COR-L47 (cell line): ENCODE measurements at places on chromosomes 2 and 18.
A peak's percentile ranks its signal among the peaks of the same experiment; 100 is the strongest.

- no peak for DNase-seq
Observed at GRCh38 chr2:175074478-175074877, 69.3 kb upstream of the CHN1 start.

GRCh38 chr2:168189835-168190569, 57.4 kb downstream of the STK39 start:
- DNase-seq = no peak

DNA sequence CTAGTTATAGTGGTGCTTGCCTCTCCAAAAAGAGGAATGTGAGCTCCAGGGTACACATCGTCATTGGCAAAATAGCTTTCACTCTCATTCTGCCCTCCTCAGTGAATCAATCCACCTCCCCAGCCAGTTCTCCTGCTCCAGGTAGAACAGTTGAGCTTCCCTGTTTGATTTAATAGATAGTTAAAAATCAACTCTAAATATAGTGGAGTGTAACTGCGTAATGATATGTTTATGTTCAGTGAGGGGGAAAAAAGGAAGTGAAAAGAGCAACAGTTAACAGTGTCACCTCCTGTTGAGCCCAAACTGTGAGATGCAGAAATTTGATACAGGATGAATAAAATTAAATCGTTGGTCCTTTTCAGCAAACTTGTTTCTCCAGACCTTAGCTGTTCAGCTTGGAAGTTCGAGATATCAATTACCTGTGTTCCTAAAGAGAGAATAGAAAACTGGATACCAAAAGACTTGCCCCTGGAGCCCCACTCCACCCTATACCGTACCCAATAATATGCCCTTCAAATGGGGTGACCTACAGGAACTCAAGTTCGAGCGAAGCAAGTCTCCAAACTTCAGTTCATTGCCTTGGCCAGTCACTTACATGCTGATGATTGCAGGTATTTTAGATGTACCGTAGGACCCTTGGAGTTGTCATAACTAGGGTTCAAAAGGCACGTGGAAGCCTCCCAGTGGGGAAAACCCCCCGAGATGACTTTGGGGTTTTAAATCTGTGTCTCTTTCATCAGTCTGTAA, 708.4 kb downstream of the RNF144A start:
- peak; percentile 76 for DNase-seq

DNA sequence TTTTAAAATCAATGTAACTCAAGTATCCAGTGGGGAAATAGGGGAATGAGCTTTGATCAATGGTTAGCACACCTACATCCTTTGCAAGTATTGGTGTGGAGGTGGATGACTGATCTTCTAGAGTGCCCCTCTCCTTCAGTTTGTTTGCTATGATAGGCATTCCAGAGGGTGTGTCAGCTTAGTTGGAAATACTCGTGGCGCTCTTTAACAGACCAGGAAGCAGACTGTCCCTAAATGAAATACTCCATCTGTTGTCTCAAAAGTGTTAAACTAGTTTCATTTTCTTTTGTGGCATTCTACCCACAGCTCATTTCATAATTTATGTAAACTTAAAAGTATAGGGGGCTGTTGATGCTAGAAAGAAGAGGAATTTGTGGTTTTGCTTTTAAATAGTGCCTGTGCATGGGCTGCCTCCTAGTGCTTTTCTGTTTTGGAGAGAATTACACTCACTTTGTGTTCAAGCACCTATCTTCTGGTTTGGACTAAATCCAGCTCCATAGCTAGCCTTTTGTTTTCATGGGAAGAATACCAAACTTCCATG, 66.2 kb downstream of the STAT1 start:
- DNase-seq = no peak

GRCh38 chr2:12486205-12487118, 230.3 kb upstream of the TRIB2 start:
- DNase-seq = no peak

DNA sequence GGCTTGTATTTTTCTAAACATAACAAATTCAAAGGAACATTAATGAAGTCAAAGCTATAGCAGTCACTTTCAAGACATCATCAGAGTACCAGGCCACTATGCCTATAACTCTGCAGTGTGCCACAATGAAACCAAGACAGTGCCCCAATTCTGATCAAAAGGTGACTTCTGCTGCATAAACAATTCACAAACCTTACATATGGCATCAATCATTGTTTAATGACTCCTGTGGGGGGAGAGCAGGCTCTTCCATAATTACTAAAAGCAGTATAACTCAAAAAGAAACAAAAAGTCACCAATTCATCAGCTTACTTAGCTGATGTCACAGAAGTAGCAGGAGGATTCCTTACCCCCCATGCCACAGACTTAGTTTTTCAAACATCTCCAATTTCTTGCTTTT, 15.5 kb downstream of the LPIN2 start:
- DNase-seq = no peak

DNA sequence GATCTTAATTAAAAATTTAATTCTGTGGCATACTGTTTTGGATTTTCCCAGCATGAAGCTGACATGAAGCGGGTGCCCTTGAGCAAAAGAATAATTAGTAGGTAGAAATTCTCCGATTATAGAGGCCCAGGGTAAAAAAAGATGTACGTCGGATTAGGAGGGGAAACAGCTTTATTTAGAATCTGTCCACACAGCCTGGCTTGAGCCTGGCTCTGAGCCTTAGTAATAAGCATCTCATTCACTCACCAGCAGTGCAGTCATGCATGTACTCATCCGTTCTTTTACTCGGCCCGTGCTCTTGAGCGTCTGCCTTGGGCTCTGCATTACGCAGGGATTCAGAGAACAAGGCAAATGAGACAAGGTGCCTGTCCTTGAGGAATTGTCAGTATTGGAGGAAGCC, 219.3 kb downstream of the AGAP1 start:
- DNase-seq = no peak

GRCh38 chr2:20144861-20145260, 80.1 kb downstream of the SDC1 start:
- DNase-seq = no peak

GRCh38 chr2:86194751-86195054, 559 bp downstream of the IMMT start:
- no peak for DNase-seq

DNA sequence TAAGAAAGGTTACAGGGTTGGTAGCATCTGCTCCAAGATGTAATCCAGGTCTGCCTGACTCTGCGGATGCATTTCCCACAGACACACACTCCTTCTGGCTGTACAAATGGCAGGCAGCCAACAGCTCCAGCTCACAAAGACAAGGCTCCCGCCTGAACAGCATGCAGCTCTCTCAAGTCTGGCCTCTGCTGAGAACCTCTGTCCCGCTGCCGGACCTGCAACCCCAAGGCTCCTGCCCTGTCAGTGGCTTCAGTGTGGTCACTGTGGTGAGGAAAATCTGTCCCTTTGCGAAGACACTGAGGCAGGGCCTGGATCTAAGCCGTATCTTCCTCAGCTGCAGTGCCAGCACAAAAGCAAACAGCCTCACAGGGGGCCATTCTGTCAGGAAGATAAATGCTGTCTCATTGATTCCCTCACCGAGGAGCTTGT, 469.3 kb upstream of the MEX3C start:
- DNase-seq = peak; percentile 92

DNA sequence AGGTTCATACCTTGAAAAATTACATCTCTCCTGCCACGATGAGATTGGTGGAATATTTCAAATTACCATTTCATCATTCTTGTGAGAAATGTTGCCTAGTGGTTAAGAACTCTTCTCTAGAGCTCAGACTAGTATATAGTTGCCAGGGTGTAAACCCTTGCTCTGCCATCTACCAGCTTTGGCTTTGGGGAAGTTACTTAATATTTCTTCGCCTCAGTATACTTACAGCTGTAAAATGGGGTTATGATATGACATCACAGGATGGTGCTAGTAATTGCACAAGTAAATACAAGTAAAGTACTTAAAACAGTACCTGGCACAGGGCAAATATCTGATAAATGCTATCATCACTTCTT, 1.5 kb downstream of the SPOPL start:
- DNase-seq = no peak

DNA sequence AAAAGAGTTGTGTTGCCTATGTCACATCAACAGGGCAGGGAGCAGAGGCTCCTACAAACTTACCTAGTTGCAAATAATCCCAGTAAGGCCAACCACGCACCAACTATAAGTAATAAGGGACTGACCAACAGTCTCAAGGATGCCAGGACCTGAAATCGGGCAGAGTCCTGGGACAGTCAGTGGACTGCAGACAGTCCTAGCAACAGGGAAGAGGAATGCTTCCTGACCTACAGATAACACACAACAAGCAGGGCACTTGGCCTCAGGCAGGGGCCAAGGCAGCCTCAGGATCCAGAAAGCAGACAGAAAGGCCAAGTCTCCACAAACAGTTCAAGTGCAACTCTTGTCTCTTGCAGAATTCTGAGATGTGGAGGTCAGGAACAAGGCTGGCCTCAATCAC, 56.2 kb downstream of the GALNT14 start:
- no peak for DNase-seq

DNA sequence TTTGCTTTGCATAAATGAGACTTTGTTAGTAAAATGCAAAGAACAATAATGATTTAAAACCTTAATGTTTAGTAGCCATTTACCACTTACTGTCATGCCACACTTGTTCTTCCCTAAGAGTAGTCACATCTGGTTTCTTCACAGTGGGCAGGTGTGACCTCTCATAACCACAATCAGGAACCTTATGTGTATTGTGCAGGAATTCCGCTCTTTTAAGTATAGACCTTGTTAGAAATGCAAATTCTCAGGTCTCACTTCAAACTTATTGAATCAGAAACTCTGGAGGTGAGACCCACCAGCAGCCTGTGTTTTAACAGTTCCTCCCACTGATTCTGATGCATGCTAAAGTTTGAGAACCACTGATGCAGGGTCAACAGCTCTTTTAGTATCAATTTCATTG, 518.8 kb upstream of the MEX3C start:
- DNase-seq = no peak

DNA sequence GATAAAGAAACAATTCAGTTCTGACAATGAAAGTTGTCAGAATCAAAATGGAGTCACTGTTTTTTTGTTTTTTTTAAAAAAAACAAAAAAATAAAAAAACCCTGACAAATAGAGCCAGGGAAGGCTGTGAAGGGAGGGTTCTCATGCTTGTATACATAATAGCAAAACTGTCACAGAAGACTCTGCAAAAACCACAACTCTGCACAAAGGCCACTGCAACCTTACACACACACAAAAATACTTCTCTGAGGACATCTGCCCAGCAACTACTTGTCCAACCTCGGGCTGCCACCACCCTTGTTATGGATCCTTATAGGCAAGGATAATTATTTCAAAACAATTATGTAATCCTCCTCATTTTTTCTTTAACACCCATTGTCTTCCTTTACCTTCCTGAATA, 41.9 kb upstream of the C2orf66 start:
- no peak for DNase-seq

GRCh38 chr2:174383796-174384195, 11.7 kb upstream of the SCRN3 start:
- no peak for DNase-seq

- DNase-seq = no peak
Observed at GRCh38 chr2:34627003-34627402, 1027.9 kb upstream of the FAM98A start.

GRCh38 chr2:213640738-213641425, 356.6 kb downstream of the SPAG16 start:
- DNase-seq = peak; percentile 59

DNA sequence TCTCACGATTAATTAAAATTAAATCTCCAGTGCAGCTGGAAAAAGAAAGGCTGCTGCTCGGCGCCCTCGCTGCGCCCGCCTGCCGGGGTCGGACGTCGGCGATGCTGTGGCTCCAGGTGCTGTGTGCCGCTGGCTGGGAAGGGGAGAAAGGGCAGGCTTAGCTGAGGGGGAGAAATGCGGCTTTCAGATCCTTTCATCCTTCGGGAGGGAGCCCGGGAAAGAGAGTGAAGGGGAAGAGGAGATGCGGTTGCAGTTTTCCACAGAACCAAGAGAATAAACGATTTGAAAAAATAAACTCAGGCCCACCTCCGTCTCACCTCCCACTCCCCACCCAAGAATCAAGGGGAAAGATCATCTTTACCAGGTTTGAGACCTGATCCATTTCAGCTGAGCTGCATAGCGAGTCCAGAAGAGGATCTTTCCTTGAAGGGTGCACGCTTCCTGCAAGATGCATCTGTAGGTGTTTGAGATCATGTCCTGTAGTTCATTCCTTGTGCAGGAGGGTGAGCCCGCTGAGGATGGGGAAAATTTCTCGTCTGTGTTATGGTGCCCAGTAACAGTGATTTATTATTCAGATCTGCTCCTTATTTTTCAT, 495 bp downstream of the TMEM169 start:
- DNase-seq = peak; percentile 11

DNA sequence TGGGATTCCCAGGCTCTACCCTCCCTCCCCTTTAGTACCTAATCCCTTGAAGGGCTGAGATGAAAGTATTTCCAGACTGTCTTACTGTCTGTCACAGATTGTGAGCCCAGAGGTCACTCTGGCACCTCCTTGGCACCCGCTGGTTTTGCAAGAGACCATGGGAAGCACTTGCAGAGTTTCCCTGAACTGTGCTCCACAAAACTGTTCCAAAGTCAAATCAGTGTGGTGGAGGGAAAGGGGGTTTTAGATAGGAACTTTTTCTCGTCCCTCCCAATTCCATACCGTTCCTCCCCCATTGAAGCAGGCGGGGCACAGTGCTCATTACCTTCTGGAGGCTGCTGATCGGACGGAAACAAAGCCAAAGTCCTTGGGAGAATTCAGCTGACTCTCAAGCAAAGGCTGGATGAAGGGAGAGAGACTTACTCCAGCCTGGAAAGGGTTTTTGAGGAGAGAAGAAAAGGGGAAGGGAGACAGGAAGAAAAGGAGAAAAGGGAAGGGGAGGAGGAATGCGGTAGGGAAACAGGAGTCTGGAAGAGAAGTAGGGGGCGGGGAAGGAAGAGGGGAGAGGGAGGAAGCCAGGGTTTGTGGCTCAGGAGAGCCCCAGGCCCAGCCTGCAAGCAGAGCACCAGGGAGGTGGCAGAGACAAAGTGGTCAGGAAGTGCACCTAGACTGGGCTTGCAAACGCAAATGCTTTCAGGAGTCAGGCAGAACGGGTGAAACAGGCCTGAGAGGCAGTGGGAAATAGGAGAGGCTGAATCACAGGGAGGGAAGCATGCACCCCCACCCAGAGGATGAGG, 88.4 kb upstream of the SP3 start:
- no peak for DNase-seq

DNA sequence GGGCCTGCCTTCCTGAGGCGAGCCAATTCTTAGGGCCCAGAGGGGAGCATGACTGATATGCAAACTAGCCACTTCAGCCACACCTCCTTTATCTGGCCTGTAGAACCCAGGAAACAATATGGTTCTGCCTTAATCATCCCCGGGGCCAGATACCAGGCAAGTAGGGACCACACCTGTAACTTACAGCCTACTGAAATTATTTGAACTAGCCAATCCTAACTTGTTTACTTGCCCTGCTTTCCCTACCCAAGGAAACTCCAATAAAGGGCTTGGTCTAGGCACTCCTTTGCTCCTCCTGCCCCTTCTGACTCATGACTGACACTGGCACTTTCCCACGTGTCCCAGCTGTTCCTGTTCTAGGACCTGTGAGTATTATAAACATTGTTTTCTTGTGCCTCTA, 57.6 kb downstream of the MYOM1 start:
- DNase-seq = no peak

DNA sequence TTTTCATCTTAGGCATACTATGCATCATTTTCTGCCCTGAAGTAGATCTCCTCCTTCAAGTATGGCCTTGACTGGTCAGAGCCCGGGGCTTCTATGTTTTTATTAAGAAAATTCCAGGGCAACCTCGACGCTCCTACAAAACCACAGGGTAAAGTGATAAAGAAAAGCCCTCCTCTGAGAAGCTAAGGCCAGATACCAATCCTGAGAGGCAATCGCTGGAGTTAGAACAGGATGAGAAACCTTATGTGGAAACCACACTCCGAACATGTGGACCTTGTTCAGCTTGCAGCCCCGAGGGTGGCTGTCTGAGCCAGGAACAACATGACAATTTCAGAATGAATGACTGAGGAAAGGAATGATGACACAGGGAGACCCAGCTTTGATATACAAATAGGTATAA, 35.6 kb downstream of the RMC1 start:
- DNase-seq = no peak
